ENCODE measurements at places on chromosomes 11 and 22.
A peak's percentile ranks its signal among the peaks of the same experiment; 100 is the strongest.

- DNase-seq, result no peak
Measured at GRCh38 chr11:47062736-47063135, 113.9 kb downstream of the ARFGAP2 start.

DNA sequence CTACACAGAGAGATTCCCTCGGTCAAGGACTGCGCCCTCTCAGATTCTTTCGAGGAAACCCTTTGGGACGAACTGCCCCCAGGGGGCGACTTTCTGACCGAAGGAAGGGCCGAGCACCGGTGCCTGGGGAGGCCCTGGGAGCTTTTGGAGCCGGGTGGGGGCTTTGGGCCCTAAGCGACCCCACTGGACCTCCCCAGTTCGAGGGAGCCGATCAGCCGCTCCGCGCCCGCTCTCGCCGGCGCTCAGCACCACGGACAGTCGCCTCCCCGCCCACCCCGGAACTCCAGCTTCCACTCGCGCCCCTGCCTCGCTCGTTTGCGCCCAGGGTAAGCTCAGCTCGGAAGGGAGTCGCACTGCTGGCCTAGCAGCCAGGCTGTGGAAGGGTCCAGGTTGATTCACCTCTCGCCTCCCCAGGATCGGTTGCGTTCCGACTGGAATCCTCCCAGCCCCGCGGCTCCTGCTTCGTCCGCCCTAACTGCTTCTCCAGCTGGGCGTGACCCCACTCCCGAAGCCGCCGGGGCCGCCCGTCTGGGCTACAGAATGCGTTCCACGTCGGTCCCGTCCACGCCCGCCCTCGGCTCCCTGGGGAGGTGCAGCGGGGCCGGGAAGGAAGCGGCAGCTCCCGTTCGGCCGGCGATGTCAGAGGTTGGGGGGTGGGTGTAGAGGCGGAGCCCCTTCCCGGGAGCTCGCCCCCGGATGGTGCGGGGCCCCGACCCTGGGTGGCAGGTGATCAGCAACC lies 428 bp downstream of the SCN3B start:
- no peak for DNase-seq

- no peak for DNase-seq
Measured at GRCh38 chr11:18611196-18611595, 11.6 kb downstream of the MISFA start.

DNA sequence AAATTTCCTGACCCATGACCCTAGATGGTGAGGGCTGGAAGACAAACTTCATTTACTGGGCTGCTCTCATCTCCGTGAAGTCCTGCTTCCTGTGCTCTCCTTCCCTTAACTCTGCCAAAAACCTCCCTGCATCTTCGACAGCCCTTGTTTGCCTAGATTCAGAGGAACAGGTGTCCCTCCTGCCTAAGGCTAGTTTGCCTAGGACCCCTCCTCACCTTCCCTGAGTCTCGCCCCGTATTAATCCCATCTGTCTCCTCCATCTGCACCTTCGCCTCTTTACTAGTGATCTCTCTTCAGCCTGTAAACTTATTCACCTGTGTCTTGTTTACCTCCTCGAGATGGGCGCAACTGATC lies 33.1 kb downstream of the EIF3F start:
- no peak for DNase-seq

- no peak for DNase-seq
Measured at GRCh38 chr11:119992171-119993051, 145.5 kb downstream of the TRIM29 start.

DNA sequence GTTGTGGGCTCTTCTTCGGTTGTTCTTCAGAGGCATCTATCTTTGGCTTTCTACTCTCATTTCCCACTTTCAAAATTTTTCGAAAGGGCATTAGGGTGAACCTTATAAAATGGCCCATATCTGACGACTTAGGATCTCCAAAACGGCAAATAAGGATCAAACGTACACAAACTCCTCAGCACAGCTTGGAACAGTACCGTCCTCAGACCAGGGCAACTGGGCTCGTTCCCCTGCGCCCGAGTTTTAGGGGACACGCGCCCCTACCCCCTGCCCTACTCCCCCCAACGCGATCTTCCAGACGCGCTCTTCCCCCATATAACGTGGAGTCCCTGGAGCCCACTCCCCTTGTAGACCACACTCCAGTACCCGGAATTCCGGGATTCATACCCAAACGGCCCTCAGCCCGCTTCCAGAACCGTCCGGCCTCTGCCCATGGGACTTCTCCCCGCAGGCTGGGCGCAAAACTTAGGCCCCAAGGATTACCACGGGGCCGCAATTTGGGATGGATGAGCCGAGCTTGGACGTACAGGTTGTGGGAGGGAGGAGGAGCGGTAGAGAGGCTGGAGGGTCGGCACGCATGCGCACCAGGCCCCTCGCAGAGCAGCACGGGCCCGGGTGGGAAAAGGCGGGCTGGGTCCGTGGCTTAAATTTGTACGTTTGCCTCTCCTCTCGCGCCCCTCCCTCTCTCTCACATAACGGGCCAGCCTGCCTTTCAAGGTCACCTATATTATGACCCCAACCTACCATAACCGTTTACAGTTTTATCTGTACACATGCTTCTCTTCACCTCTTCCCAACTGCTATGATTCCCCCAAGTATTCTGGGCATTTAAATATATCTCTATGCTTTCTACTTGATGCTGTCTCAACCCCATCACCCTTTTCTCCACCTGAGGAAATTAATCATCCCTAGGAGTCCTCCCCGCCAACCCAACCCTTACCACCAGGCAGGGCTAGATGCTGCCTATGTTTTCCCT lies 3.4 kb downstream of the CCDC89 start:
- DNase-seq, result peak; percentile 55

GRCh38 chr11:67439321-67440228 lies 2.1 kb upstream of the PTPRCAP start:
- no peak for DNase-seq

- no peak for DNase-seq
Measured at GRCh38 chr11:112478806-112479205, 218.1 kb upstream of the PLET1 start.

DNA sequence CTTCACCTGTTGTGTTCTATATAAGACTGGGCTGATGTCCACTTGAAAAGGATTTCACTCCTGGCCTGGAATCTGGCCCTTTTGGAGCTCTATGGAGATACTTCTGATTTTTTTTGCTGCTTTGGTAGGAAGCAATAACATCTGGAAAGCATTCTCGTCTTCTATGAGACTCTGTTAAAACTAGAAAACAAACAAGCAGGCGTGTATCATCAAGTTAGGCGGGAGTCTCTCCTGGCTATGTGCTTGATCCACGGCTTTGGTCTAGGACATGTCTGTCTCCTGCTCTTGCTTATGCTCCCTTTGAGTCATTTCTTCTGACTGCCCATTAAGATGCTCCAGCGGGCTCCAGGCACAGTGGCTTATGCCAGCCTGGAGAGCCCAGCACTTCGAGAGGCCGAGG lies 121.4 kb upstream of the TTC12 start:
- DNase-seq, result no peak

GRCh38 chr11:15430381-15430780 lies 315.7 kb downstream of the INSC start:
- no peak for DNase-seq

DNA sequence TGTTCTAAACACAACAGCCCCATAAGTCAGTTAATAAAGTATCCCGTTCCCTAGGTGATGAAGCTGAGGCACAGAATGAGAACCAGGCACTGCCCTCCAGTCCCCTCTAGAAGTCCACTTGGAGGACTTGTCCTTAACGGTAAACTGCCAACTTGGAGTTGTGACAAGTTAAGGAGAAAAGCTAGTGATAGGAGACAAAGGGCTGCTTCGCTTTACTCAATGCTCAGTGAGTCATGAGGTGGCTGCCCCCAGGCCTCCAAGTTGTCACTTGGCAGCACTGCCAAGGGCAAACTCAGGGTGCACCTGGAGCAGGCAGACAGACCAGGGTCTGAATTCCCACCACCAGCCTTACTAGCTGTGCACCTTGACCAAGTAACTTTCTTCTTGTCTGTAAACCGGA lies 13.5 kb downstream of the SLC43A1 start:
- no peak for DNase-seq

GRCh38 chr11:86914865-86915519 lies 40.2 kb downstream of the FZD4 start:
- DNase-seq, result no peak

- DNase-seq, result no peak
Measured at GRCh38 chr11:17506314-17506713, 29.7 kb upstream of the ABCC8 start.

DNA sequence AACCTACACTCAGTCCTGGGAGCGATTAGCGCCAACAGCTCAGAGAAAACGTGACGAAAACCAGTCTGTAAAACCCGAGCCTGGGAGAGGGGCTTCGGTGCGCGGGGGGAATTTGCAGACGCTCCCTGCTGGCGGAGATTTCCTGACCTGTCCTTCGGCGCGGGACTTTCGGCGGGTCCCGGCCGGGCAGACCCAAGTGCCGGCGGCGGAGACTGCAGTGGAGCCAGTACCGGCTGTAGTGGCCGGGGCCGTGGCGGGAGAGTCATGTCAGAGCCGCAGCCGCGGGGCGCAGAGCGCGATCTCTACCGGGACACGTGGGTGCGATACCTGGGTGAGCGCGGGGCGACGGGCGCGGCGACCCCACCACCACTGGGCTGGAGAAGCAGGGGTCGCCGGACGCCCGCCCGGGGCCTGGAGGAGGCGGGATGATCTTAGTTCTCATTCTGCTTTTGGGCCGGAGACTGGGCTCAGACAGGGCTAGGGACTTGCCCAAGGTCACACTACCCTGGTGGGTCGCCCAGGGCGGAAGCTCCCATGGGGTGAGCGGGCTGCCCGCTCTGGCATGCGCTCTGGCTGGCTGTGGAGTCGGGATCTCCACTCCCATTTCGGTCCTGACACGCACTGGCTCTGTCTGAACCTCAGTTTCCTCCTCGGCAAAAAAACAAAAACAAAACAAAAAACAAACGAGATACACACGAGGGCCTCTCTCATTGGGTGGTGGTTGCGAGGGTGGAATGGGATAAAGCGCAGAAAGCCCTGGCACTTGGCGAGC lies at the start of gene MTFP1:
MTFP1 (plus strand) TSS at position 153 of the 772 bp plus-strand sequence; CDS start at position 265, 112 bp downstream.
- DNase-seq, result peak; percentile 61

- DNase-seq, result no peak
Measured at GRCh38 chr11:85495918-85496317, 131.2 kb downstream of the DLG2 start.

DNA sequence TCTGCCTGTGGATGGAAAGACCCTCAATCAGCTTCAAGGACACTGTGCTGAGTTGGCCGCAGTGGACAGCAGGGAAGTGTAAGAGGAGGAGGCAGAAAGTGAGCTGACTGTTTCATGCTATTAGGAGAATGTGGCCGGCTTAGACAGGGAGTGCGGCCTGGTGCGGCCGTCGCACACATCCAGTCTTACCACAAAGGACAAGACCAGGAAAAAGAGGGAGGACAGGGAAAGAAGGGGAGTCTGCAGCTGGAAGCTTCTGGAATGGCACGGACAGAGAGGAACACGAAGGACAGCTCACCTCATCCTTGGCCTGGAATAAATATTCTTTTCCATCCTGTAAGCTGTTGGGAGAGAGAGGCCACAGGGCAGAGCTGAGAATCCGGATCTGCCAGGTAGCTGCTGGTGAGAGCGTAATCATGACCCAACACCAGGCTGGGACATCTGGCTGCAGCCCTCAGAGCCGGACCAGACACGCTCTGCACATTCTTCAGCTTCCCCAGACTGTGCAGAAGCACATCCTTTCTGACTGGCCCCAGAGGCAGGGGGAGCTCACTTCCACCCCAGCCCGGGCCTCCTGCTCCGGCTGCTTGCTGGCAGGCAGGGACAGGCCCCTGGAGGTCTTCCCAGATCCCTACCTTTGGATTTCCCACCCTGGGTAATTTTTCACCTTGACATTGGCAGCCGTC lies 8.6 kb upstream of the RBM4B start:
- no peak for DNase-seq

GRCh38 chr11:43516316-43516850 lies 157.7 kb downstream of the TTC17 start:
- no peak for DNase-seq

DNA sequence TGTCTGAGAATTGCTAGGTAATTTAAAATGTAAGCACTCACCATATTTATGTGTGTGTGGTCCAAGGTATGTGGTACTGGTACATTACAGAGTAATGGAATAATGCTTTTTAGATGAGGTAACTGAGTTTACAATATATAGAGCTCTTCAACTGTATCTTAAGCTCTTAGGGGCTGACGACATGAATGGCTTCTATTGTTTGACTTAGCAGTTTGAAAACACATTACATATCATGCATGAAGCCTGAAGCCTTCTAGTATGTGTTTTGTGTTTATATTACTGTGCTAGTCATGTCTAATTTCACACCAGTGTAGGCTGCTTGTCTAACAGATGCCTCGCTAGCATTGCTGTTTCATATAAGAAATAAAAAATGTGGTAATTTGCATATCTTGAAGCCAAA lies 37.2 kb downstream of the GAS2 start:
- no peak for DNase-seq

- no peak for DNase-seq
Measured at GRCh38 chr11:61168042-61168688, 6.9 kb upstream of the VPS37C start.

- DNase-seq, result no peak
Measured at GRCh38 chr11:86136538-86136937, 67.7 kb upstream of the PICALM start.

GRCh38 chr11:47998733-47999359 lies 18.5 kb downstream of the PTPRJ start:
- DNase-seq, result no peak

- no peak for DNase-seq
Measured at GRCh38 chr11:10080138-10080537, 213.9 kb downstream of the SBF2 start.

- DNase-seq, result no peak
Measured at GRCh38 chr11:44562845-44563460, 2.5 kb upstream of the CD82 start.

DNA sequence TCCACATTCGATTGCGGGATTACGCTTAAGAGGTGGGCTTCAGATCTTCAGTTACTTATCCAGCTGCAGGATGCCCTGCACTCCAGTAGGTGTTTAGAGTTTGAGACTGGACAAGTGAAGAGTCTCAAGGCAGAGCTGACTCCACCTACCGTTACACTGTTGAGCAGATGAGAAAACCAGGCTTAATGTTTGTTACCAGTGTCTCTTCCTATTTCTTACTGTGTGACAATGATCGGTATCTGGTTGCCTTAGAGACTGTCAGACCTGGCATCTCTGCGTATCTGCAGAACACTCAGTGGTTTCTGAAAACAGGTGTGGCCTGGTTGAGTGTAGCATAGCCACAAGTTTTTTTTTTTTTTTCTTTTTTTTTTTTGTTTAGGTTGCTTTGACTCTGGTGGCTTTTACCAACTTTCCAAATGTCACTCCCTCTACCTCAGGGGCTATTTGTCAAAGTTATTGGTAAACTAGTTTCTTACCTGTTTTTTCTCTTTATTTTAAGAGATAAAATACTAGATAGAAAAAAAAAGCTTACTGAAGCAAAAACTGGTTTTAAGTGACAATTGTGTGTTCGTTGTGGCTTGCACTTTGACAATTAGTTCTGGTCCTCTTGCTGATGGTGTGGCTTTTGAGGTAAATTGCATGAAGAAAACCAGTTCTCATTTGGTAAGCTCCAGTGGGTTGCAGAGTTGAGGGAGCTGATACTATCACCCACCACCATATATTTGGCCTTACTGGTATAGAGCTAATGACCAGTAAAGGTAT lies 284.8 kb downstream of the ETS1 start:
- peak; percentile 94 for DNase-seq

DNA sequence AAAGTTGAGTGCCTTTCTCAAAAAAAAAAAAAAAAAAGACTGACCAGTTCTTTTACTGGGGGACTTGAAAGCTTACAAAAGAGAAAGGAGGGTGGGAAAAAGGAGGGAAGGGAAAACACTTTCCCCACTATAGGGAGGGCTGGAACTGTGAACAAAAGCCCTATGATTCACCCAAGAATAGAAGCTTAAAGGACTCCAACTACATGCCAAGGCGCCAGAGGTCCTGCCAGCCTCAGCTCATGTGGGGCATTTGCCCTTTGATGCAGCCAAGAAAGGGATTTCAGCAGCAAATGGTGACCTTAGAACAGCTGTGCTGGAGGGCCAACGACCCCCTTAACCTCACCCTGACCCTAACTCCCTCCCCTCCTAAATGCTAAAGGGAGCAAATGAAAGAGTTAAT lies 160.0 kb downstream of the NTM start:
- no peak for DNase-seq

Measured in CD4-positive, alpha-beta memory T cell (primary cell).